ENCODE measurements at places on chromosomes 5 and 9. TPM values are rescaled to one million over a fixed set of nuclear protein-coding genes. Genes with fewer than 3 reads are reported as not detected.
A peak's percentile ranks its signal among the peaks of the same experiment; 100 is the strongest.

- DNase-seq = no peak
Observed at GRCh38 chr5:122743261-122743660, 31.6 kb upstream of the SNX2 start.

DNA sequence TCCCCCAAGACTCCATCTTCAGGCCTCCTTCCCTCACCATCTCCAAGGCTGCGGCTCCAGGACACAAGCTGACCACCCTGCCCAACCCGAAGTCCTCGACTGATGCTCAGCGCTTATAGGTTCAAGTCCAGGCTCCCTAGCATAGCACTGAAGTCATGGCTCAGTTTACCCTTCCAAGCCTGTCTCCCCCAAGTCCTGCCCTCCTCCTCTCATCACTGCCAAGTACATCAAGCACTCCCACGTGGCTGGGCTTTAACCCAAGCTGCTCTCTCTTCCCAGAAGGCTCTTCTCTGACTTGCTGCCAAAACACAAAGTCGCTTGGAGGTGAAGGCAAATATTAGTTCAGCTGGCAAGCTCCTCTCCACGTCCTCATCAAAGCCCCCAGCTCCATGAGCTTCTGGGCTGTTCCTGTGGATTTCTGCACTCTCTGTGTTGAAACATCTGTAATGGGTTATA, 22.1 kb upstream of the MARCHF6 start:
- DNase-seq = no peak

DNA sequence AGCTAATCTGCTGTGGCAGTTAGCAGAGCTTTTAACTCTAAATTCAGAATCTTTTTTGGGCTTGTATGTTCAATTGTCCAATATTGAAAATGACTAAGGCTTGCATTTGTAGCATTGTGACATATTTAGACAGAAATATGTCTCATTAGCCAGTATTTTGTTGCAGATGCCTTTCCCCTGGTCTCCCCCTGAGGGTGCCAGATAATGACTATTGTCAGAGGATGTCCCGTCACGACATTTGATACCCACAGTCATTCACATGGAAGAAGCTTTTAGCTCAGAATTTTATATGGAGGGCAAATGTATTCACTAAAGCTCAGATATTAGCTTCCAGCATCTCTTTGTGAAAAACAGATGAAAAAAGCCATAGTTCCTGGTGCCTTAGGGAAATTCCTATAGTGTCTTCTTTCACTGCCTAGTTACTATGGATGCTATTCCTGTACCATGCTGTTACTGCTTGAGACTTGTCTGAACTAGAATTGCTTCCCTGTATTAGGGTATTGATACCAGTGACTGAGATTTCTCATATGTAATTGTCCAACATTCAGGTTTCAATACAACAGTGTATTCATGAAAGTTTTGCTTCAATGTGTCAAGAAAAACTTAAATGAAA, 96.2 kb downstream of the CCDC192 start:
- no peak for DNase-seq

GRCh38 chr5:935510-936084, 42.9 kb downstream of the TRIP13 start:
- DNase-seq = no peak

DNA sequence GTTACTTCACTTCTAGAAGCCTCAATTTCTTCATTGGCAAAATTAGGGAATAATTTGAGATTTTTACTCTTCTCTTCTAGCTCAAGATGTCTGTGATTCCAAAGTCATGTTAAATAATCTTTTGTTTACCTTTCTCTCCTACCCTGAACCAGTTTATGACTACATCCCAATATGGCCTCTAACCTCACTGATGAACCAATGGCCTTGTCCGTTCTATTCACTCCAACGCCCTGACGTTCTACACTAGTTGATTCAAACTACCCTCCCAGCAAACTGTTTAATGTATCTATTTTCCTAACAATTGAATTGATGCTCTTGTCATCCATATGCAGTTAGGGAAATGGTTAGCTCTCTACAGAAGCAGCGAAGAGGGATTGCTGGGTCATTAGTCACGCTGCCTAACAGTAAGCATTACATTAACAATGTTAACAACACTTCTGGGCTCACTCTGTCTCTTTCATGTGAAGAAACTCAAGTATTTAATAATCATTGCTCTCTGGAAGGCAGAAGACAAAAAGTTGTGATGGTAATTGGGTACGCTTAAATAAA, 38.0 kb downstream of the RAPGEF1 start:
- no peak for DNase-seq

DNA sequence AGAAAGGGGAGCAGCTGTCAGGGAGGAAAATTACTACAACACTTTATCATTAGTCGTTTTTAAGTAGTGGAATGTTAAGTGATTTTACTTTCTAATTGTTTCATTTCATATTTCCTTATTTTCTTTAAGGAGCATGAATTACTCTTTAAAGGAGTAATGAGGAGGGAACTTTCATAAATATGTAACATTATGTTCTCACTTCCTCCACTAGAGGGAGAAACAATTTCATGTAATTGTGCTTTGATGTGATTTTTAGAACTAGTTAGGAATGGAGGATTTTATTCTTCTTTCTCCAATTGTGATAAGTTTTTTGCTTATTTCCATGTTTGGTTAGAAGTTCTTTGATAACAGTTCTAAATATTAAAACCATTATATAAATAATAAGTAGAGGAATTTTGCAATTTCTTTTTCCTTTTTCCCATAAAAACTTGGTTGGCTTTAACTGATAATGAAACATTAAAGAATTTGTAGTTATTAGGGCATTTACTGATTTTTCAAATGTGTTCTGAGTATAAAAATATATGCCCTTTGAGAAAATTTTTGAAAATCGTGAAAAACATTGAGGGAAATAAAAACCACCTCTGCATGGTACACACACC, 25.6 kb downstream of the CEP78 start:
- no peak for DNase-seq

DNA sequence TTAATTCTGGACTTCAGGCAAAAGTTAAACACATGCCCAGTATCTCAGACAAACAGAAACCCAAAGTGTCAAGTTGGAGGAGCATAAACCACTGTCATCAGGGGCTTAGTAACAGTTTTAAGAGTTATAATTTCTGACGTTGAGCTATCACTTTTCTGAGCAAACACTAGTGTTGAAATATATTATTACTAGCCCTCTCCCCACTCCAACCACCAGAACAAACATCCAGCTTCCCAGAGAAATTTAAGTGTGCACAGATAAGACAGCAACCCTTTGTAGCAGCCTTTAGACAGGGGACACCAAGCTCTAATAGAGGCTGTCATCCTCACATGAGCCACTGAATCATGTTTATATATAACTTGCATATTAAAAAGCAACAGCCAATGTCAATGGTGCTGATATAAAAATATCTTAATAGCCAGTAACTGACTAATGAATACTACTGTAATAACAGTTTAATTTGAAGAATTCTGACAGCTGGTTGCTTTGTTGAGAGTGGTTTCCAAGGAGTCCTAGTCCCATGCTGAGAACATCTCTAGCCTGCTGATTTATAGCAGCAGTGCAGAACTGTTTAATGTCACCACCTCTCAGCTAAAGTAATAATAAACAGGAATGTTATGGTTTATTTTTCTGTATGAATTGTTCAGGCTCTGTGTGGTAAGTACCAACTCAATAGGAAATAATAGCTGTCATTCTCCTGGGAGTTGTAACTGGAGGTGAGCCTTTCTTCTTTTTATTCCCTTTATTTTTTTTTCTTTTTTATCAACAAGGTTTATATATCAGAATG, 528.7 kb upstream of the ZNF608 start:
- no peak for DNase-seq

GRCh38 chr5:151427258-151427657, 20.1 kb upstream of the SLC36A1 start:
- DNase-seq = no peak

DNA sequence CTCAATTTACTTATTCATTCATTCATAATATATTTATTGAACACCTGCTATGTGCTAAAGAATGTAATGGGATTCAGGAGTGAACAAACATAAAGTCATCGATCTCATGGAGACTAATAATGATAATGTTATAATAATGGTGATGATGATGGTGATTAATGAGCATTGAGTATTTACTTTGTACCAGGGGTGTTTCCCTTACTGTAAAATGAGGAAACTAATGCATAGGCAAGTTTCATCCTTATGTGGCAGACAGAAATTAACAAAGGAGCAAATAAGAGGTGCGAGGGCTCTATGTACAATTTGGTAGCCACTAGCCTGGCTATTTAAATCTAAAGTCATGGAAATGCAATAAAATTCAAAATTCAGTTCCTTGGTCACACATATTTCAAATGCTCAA, 11.1 kb upstream of the LCP2 start:
- DNase-seq = no peak

DNA sequence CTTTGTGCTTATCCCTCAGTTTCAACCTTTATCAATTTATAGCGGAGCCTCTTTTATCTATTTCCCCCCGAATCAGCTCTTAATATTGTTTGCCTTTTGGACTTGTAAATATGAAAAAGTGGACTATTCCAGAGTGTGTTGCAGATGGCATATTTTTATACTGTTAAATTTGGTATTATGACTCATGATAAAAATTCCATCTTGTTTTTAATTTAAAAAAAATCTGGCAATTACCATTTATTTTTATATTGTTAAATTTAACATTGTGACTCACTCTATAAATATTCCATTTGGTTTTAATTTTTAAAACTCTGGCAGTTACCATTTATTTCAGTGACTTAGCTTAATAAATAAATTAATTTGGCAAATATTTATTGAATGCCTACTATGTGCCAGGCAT, 37.5 kb downstream of the RBM27 start:
- no peak for DNase-seq

- DNase-seq = no peak
Observed at GRCh38 chr9:136628268-136628667, 34.4 kb upstream of the EGFL7 start.

- DNase-seq = no peak
Observed at GRCh38 chr5:11037080-11037479, 276.0 kb upstream of the DAP start.

DNA sequence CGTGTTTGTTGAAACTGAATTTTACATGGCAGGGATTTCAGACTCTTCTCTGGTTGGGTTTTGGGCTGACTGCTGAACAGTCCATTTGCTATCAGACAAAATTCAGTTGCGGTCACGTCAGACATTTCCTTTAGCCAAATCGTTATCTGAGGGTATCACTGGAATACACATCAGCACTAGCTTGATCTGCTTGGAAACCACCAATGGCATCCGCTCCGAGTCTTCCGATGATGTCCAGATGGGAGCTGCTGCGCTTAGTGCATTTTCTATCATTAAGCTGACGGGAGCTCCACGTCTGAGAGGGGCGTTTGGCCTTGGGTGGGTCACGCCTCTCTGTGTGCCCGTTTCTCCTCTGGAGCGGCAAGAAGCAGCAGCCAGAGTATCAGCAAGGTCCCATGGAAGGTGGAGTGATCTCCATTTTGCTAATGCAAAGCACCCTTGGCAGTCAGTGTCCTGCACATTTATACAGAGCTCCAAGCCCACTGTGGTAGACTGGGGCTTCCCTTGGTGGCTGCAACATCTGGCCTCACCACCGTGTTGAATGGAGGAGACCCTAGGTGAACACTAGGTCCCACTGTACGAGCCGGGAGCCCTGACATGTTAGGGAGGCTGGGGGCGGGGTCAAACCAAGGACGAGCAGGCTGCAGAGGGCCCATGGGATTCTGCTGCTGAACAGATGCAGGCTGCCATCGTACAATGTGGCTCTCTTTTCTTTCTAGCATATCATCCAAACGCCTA, 134.6 kb upstream of the PHYKPL start:
- no peak for DNase-seq

DNA sequence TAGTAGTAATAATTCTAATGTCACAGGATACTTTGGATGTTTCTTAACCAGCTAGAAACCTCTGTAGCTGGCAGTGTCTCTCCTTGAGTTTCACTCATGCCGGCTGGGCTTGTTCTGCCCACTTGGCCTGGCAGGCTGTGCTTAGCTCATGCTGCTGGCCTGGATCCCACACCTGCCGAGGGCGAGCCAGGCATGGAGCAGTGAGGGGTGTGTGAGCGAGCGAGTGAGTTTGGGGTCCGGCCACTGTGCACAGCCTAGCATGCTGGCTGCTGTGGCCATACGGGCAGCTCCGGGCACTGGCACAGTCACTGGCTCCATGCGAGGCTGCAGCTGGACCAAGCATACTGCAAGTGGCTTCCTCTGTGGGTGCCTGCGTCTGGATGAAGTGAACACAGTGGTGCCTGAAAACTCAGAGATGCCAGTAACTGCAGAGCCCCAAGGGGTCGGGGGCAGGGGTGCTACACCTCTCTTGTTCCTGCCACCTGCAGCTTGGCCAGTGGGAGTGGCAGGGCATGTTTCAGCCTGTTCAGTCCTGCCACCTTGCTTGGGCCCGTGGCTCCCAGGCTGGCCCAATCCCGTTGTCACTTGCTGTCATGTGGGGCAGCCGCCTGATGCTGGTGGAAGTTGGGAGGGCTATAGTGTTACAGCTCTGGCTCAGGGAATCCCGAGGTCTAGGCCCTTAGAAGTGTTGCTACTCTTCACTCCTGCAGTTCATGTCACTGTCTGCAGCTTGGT, 9.9 kb downstream of the FSD1L start:
- DNase-seq = no peak

DNA sequence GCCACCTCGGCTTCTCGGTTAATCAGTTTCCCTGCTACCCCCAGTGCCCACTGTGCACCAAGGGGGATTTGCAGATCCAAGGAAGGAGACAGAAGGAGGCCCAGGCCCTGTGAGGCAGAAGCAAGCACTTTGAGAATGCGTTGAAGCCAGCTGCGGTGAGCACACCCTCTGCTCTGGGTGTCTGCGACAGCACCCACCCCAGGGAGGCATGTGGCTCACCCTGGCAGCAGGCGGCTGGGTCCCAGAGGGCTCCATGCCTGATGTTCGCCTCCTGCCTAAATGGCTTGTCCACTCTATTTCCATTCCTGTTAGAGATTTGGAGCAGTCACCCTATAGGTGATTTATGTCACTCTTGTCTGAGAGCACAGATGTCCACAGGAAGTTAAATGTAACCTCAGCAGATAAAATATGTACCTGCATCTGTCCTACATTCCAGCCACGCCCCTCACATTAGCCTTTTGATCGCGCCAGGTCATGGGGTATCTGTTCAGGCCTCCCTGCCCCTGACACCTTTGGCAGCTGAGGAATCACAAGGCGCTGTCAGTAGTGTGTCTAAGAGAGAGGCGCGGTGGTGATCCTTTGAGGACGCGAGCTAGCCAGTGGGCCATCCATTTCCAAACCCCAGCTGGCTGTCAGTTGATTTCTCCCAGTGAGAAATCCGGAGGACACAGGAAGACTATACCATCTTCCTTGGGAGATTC, 28.1 kb downstream of the PTGES2 start:
- DNase-seq = no peak

GRCh38 chr9:134698111-134698510, 56.5 kb downstream of the COL5A1 start:
- DNase-seq = no peak

GRCh38 chr5:10354048-10354872, 765 bp downstream of the MARCHF6 start:
- peak; percentile 57 for DNase-seq

GRCh38 chr9:79858508-79858907, 286.7 kb downstream of the TLE4 start:
- DNase-seq = no peak

Gene MED27
- total RNA-seq = 25.1 TPM

Gene TLX3
- not detected for total RNA-seq

Gene TAS2R1
- 0.22 TPM for total RNA-seq

Measured in progenitor cell of endocrine pancreas (in vitro differentiated cells).